Bronchus fibroblast of lung (primary cell): ENCODE measurements at places on chromosomes 4 and X. TPM values are rescaled to one million over a fixed set of nuclear protein-coding genes. Genes with fewer than 3 reads are reported as not detected.

The LEF1 gene
- total RNA-seq = 3.7 and 4.2 TPM in 2 replicates

The AREG gene
- 10.0 and 19.0 TPM in 2 replicates for total RNA-seq

The AFF2 gene
- 0.15 and 0.17 TPM in 2 replicates for total RNA-seq

The TXK gene
- not detected in 2 replicates for total RNA-seq

The EVC2 gene
- total RNA-seq = 6.9 and 7.0 TPM in 2 replicates

The SUPT20HL2 gene
- not detected in 2 replicates for total RNA-seq

The RFC1 gene
- 25.1 and 31.4 TPM in 2 replicates for total RNA-seq

The ALB gene
- 0.34 TPM in 1 of 2 replicates, not detected in the other for total RNA-seq

The C4orf51 gene
- total RNA-seq = not detected in 2 replicates

The CT45A2 gene
- total RNA-seq = not detected in 2 replicates

The MID2 gene
- total RNA-seq = 6.4 TPM in 2 replicates

The DUSP9 gene
- total RNA-seq = 0.34 and 0.45 TPM in 2 replicates
